ENCODE measurements at places on chromosomes 12 and 14. TPM values are rescaled to one million over a fixed set of nuclear protein-coding genes. Genes with fewer than 3 reads are reported as not detected.
A peak's percentile ranks its signal among the peaks of the same experiment; 100 is the strongest.

LMNTD1 gene
- not detected for total RNA-seq

KLRD1 gene
- total RNA-seq, result 7.6 TPM

PMCH gene
- not detected for total RNA-seq

DNA sequence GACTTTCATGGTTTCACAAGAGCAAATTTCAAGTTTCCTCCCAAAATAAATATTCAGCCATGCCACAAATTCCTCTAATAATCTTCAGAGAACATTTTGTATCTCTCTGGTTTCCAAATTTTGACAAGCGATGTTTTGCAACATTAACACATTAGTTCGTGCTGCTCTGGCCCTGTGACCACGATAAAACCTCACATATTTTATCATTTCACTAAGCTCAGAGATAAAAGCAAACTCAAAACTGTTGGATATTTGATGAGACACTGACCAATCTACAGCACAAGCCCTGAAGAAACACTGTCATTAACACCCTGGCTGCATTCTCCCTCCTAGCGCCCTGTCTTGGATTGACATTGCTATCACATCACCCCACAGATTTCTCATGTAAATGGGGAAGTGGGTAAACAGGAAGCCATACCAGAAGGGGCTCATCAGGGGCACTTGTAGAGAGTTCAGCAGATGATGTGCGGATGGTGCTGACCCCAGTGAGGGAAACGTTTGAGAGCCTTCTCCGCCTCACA, 264.3 kb downstream of the PRKD1 start:
- H3K27me3 ChIP-seq, result no peaks in the 10 kb centered on the region
- H3K27ac ChIP-seq, result no peak overlapping the region
- H3K4me3 ChIP-seq, result no peak overlapping the region
- no peak for DNase-seq

ZFP36L1 gene
- total RNA-seq, result 73.2 TPM

- peak overlapping the region; percentile 76 for H3K4me3 ChIP-seq
- DNase-seq, result no peak
- H3K27ac ChIP-seq, result peak overlapping the region; percentile 98
- peaks cover 89% of the 10 kb centered on the region for H3K4me1 ChIP-seq
- no peaks in the 10 kb centered on the region for H3K27me3 ChIP-seq
- H3K36me3 ChIP-seq, result peaks cover 85% of the 10 kb centered on the region
These were observed 36.8 kb downstream of the DAD1 start for GRCh38 chr14:22552001-22552826.

KRT77 gene
- total RNA-seq, result not detected

DNA sequence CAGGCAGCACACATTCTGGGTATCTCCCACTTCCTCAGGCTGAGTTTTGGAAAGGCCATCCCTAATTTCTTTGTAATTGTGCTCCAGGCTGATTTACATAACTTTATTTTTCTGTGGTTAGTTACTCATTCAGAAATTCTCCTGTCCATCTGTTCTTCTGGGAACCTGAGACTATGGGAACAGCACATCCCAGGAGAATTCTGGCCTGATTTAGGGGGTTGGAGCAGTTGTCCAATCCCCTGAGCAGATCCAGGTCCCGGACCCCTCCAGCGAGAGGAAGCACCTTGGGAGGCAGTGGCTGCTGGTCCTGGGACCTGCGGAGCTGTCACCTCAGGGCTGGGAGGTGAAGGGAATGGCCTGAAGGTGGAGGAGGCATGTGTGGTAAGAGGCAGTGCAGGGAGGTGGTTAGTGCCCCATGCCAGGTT, 40.4 kb downstream of the TSPAN9 start:
- H3K4me3 ChIP-seq, result no peak overlapping the region
- H3K36me3 ChIP-seq, result no peaks in the 10 kb centered on the region
- no peak overlapping the region for H3K27ac ChIP-seq
- no peak for DNase-seq

- peaks cover 9% of the 10 kb centered on the region for H3K27me3 ChIP-seq
- no peaks in the 10 kb centered on the region for H3K4me1 ChIP-seq
- no peaks in the 10 kb centered on the region for H3K36me3 ChIP-seq
- H3K4me3 ChIP-seq, result no peak overlapping the region
These were observed 49.5 kb downstream of the PRMT8 start for GRCh38 chr12:3540387-3540990.

DNA sequence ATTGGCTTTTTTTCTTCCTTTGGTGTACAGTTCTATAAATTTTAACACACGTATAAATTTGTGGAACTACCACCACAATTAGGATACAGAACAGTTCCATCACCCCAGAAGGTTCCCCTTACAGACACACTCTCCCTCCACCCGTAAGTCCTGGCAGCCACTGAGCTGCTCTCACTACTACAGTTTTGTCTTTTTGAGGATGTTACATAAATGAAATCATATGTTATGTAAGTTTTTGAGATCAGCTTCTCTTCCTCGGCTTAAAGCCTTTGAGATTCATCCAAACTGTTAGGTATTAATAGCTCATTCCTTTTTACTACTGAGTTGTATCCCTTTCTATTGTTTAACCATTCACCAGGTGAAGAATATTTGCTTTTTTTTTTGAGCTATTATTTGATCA, 74.3 kb upstream of the SLC24A4 start:
- no peak overlapping the region for H3K4me3 ChIP-seq
- H3K27me3 ChIP-seq, result peaks cover 31% of the 10 kb centered on the region
- peaks cover 12% of the 10 kb centered on the region for H3K4me1 ChIP-seq
- H3K36me3 ChIP-seq, result peaks cover 3% of the 10 kb centered on the region
- DNase-seq, result no peak

GRCh38 chr14:54440476-54440872, 700 bp downstream of the CNIH1 start:
- peaks cover 4% of the 10 kb centered on the region for H3K27me3 ChIP-seq
- DNase-seq, result no peak
- H3K36me3 ChIP-seq, result peaks cover 24% of the 10 kb centered on the region
- H3K27ac ChIP-seq, result peak overlapping the region; percentile 88
- peaks cover 46% of the 10 kb centered on the region for H3K4me1 ChIP-seq

TMPO gene
- 413 TPM for total RNA-seq

PTPRR gene
- total RNA-seq, result not detected

SERPINA5 gene
- total RNA-seq, result not detected

- no peak for DNase-seq
- H3K27ac ChIP-seq, result no peak overlapping the region
- no peak overlapping the region for H3K4me3 ChIP-seq
These were observed 175.1 kb upstream of the ARHGAP5 start for GRCh38 chr14:31902002-31902401.

DNA sequence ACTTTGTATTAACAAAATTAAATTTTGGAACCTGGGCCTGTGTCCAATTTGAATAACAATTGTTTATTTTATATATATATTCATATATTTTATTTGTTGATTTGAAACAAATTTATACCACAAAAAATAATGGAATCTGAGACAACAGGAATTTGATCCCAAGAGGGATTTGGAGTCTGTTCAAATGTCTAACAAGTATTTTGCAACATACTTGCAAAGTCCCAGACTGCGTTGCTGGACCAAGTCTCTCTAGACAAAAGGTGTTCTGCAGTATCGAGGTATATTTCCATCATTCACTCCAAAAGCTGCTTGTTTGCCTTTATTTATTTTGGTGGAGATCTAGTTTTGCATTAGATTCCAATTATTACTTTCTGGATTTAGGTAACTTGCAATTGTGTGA, 68.7 kb upstream of the PTPRR start:
- H3K4me1 ChIP-seq, result no peaks in the 10 kb centered on the region
- no peak for DNase-seq
- H3K4me3 ChIP-seq, result no peak overlapping the region
- H3K27ac ChIP-seq, result no peak overlapping the region
- H3K36me3 ChIP-seq, result no peaks in the 10 kb centered on the region

DNA sequence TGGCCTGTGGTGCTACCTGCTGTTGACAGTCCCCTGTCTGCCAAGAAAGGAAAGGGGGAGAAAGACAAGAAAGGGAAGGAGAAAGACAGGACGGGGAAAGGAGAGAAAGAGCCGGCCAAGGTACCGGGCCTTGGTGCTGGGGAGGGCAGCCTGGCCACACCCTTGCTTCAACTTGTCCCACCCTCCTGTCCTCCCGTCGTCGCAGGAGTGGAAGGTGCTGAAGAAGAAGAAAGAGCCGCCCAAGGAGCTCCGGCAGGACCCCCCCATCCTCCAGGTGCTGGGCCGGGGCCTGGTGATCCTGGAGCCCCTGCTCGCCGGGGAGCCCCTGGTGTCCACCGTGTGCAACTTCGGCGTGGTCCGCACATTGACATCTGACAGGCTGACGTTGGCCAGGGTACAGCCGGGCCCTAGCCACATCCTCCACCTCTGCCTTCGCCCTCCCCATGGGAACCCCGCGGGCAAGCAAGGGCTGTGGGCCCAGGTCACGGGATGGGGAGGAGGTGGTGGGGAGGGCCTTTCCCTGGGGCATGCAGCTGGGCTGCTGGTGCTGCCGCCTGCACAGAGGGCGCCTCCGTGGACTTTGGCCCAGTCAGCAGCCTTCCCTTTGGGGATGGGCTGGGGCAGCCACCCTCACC, 2.9 kb upstream of the B3GNT4 start:
- H3K27ac ChIP-seq, result no peak overlapping the region
- H3K27me3 ChIP-seq, result peaks cover 32% of the 10 kb centered on the region
- no peak overlapping the region for H3K4me3 ChIP-seq
- DNase-seq, result no peak
- peaks cover 15% of the 10 kb centered on the region for H3K4me1 ChIP-seq

NOS1 gene
- not detected for total RNA-seq

GRCh38 chr12:110616471-110617115, 2.7 kb downstream of the TCTN1 start:
- H3K27me3 ChIP-seq, result no peaks in the 10 kb centered on the region

AGAP2 gene
- 68.6 TPM for total RNA-seq

PLCZ1 gene
- total RNA-seq, result not detected

- no peaks in the 10 kb centered on the region for H3K36me3 ChIP-seq
- peaks cover 14% of the 10 kb centered on the region for H3K27me3 ChIP-seq
- no peak for DNase-seq
- peaks cover 9% of the 10 kb centered on the region for H3K4me1 ChIP-seq
These were observed 181.3 kb upstream of the FKBP4 start for GRCh38 chr12:2613326-2614073.

GRCh38 chr12:59654061-59654460, 58.2 kb downstream of the SLC16A7 start:
- no peaks in the 10 kb centered on the region for H3K27me3 ChIP-seq
- H3K4me1 ChIP-seq, result peaks cover 4% of the 10 kb centered on the region
- H3K36me3 ChIP-seq, result peaks cover 7% of the 10 kb centered on the region
- no peak overlapping the region for H3K27ac ChIP-seq
- no peak overlapping the region for H3K4me3 ChIP-seq
- DNase-seq, result no peak

B4GALNT1 gene
- total RNA-seq, result 0.99 TPM

DNA sequence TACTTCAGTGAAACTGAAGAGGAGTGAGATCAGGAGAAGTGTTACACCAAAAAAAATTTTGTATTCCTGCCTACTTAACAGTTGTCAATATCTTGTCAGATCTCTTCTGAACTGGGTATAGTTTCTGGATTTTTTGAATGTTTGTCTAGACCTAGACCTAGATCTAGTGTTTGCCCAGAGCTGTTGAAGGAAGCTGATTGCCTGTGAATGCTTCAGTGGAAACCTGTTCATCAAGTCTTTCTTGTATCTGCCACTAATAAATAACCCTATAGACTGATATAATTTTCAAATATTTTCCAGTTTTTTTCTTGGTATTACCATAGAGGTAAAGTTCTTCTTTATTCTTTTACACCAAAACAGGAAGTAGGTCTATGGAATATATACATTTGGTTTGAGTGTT, 781.5 kb upstream of the FBXO33 start:
- no peaks in the 10 kb centered on the region for H3K27me3 ChIP-seq
- H3K27ac ChIP-seq, result no peak overlapping the region
- H3K4me3 ChIP-seq, result no peak overlapping the region
- DNase-seq, result no peak
- H3K36me3 ChIP-seq, result no peaks in the 10 kb centered on the region

DNA sequence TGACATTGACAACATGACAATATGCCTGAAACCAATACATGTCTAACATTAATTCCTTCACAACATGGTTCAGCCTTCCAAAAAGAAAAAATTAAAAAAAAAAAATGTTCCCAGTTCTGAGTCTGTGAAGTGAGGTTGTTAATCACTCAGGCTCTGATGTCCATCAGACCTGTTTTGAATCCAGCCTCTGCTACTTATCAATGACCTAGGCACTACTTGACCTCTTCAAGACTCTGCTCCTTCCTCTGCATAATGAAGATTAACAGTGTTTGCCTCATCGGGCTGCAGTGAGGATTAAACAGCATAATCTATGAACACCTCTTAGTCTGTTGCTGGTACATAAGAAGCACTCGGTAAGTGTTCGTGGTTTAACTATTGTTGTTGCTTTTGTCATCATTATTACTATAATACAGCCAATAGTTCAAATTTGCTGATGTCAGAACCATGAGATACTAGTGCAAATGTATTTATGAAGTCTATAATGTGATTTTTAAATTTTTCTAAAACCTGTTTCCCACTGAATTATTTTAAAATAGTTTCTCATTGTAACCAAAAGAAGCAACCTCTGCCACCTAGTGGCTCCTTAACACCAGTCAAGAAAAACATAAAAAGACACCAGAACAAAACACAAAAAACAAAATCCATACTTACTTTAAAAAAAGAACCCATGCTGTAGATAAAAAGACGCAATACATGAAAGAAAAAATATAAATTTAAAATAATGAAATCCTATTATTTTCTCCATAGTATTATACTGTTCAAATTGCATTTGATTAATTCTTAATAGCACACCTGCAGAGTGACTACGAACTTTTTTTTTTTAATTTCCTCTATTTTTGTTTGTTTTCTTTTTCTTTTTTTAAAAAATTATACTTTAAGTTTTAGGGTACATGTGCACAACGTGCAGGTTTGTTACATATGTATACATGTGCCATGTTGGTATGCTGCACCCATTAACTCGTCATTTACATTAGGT, 20.3 kb upstream of the TMX1 start:
- no peak overlapping the region for H3K27ac ChIP-seq
- no peaks in the 10 kb centered on the region for H3K4me1 ChIP-seq
- DNase-seq, result no peak
- no peaks in the 10 kb centered on the region for H3K36me3 ChIP-seq
- no peaks in the 10 kb centered on the region for H3K27me3 ChIP-seq
- no peak overlapping the region for H3K4me3 ChIP-seq

DNA sequence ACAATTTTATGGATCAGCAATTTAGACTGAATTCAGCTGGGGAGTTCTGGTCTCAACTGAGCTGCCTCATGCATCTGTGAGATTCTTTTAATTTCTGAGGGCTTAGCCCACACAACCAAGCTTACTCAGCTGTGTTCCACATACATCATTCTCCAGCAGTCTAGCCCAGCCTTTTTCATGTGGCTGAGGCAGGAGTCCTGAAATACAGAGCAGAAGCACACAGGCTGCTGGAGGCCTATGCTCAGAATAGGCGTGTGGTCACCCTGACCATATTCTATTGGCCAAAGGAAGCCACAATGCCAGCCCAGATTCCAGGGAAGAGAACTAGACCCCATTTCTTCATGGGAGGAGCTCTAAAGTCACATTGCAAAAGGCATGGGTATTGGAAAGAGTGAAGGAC, 72.3 kb upstream of the DHRS4 start:
- peaks cover 6% of the 10 kb centered on the region for H3K27me3 ChIP-seq
- no peak for DNase-seq
- H3K4me3 ChIP-seq, result no peak overlapping the region
- no peaks in the 10 kb centered on the region for H3K36me3 ChIP-seq
- no peaks in the 10 kb centered on the region for H3K4me1 ChIP-seq
- no peak overlapping the region for H3K27ac ChIP-seq

- H3K4me3 ChIP-seq, result no peak overlapping the region
- H3K4me1 ChIP-seq, result no peaks in the 10 kb centered on the region
- no peak overlapping the region for H3K27ac ChIP-seq
- DNase-seq, result no peak
- H3K36me3 ChIP-seq, result no peaks in the 10 kb centered on the region
- H3K27me3 ChIP-seq, result no peaks in the 10 kb centered on the region
These were observed 781.2 kb downstream of the FLRT2 start for GRCh38 chr14:86311151-86311550.

GRCh38 chr12:62933602-62934238, 1.2 kb downstream of the PPM1H start:
- peak overlapping the region; percentile 78 for H3K4me3 ChIP-seq
- H3K27ac ChIP-seq, result no peak overlapping the region
- no peak for DNase-seq
- H3K27me3 ChIP-seq, result peaks cover 46% of the 10 kb centered on the region

Data from activated CD8-positive, alpha-beta T cell treated with anti-CD3 and anti-CD28 coated beads, Interleukin-2, amount 10 ng/mL, durations not matched to agents 7 days and 5 days (primary cell).